ENCODE measurements at places on chromosomes 6 and 20. TPM values are rescaled to one million over a fixed set of nuclear protein-coding genes. Genes with fewer than 3 reads are reported as not detected.

Gene BPIFB1
- not detected for total RNA-seq

Gene VSTM2L
- not detected for total RNA-seq

Gene PLEKHG1
- 1.4 TPM for total RNA-seq

Gene NKAPL
- 0.36 TPM for total RNA-seq

Gene SYCP2
- total RNA-seq = 8.6 TPM

Gene HLA-DQB1
- total RNA-seq = 24.8 TPM

Gene SPATA2
- total RNA-seq = 16.4 TPM

Gene DCDC2
- total RNA-seq = not detected

Gene GGTLC1
- not detected for total RNA-seq

Gene CDC40
- total RNA-seq = 48.5 TPM

Gene PNPLA1
- total RNA-seq = 0.61 TPM

Gene COL20A1
- 0.33 TPM for total RNA-seq

Gene OXT
- not detected for total RNA-seq

Gene TMC2
- 0.94 TPM for total RNA-seq

Gene JPH2
- total RNA-seq = not detected

Gene NSFL1C
- 69.0 TPM for total RNA-seq

Gene RHAG
- not detected for total RNA-seq

Gene BMP6
- 0.25 TPM for total RNA-seq

Gene MYLK2
- total RNA-seq = 0.12 TPM

Gene LAMA2
- total RNA-seq = 3.6 TPM
